Foreskin fibroblast (primary cell): ENCODE measurements at places on chromosomes 5 and 9.

- peak; percentile 97 for DNase-seq
Measured at GRCh38 chr9:120402741-120403542, 177.0 kb downstream of the CDK5RAP2 start.

- no peak for DNase-seq
Measured at GRCh38 chr9:89666950-89667349, 62.1 kb downstream of the GADD45G start.

- no peak for DNase-seq
Measured at GRCh38 chr5:129601576-129601975, 141.5 kb downstream of the ADAMTS19 start.

GRCh38 chr5:125326150-125326510 lies 579.7 kb upstream of the ZNF608 start:
- DNase-seq, result peak; percentile 95

- DNase-seq, result no peak
Measured at GRCh38 chr5:82019342-82020138, 47.7 kb downstream of the ATG10 start.

DNA sequence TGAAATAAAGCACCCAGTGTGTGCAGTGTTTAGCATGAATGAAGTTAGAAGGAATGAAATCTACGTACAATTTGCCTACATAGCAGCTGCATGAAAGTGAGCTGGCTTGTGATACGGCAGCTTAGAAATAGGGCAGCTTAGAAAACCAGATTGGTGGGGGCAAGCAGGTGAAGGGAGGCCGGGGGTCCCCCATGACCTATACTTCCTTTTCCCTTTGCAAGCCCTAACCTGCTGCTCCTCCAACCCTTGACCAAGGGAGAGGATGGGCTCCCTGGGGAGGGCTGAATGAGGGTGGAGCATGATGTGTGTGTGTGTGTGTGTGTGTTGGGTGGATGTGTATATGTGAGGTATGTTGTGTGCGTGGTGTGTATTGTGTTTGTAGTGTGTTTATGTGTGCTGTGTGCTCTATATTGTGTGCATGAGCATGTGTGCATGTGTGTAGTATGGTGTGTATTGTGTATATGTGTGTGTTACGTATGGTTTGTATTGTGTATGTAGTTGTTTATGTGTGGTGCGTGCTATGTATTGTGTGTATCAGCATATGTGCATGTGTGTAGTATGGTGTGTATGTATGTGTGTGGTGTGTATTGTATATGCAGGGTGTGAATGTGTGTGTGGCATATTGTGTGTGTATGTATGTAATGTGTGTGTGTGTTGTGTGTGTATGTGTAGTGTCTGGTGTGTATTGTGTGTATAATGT lies 72.1 kb downstream of the TENT4A start:
- no peak for DNase-seq

- no peak for DNase-seq
Measured at GRCh38 chr9:134492721-134493460, 148.7 kb upstream of the COL5A1 start.

DNA sequence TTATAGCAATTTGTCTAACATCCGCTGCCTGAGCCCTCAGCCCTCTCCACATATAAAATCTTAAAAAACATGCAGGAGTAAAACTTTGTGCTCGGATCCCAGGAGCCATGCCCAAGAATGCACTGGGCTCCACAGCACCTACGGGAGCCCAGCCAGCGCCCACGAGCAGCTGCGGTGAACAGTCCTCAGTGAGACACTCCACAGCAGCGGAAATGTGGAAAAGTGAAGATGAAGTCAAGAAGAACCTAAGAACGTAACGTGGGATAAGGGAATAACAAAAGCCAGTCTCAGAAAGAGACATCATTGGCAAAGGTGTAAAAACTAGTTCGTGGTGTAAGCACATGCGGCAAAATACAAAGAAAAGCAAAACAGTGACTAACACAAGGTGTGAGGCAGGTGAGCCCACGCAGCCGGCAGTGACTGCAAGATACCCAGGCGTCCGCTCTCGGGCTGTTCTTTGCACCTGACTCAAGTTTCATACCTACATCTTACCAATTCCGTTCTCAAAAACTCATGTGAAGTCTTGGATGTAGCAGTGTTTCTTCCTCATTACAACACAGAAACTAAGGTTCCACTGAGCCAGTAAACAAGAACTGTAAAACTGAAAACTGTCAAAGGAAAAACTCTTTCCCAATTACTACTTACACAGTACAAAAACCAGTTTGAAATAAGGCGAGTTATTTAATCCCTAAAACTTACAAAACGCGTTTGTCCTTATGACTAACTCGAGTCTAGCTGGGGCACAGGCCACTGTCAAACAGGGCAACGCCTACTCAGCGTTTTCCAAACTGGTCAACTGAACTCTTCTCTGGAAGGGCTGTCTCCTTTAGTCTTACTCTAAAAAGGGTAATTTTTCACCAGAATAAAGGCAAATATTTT lies 1.7 kb downstream of the CAMSAP1 start:
- peak; percentile 41 for DNase-seq

- DNase-seq, result no peak
Measured at GRCh38 chr5:29193972-29194371, 1999.5 kb upstream of the CDH6 start.

DNA sequence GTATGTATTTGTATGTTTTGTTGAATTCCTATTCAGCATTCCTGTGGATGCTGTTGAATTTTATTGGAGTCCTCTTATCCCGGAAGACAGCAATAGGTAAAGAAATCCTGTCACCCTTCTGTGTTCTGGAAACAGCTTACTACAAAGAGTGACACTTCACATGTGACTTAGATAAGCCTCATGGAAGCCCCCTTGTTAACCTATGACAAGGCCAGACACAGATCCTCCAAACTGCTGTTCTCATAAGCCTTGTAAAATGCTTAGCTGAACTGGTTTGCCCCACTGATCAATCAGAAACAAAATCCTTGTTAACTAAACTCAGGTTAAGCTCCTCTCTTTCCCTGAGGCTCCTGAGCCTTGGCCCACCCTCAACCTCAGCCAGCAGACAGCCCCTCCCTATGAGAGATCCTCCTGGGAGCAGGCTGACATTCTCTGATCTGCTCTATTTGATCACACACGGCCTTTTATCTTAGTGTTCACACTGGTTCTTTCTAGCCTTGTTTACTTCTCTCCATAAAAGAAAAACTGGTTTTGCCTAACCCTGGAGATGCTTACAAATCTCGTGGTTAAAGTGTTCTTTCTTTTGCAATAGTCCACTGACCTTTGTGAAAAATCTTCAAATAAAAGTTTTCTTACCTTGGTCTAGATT lies 29.4 kb upstream of the ATP6V1G1 start:
- DNase-seq, result no peak

GRCh38 chr9:23768861-23769260 lies 57.2 kb downstream of the ELAVL2 start:
- no peak for DNase-seq

DNA sequence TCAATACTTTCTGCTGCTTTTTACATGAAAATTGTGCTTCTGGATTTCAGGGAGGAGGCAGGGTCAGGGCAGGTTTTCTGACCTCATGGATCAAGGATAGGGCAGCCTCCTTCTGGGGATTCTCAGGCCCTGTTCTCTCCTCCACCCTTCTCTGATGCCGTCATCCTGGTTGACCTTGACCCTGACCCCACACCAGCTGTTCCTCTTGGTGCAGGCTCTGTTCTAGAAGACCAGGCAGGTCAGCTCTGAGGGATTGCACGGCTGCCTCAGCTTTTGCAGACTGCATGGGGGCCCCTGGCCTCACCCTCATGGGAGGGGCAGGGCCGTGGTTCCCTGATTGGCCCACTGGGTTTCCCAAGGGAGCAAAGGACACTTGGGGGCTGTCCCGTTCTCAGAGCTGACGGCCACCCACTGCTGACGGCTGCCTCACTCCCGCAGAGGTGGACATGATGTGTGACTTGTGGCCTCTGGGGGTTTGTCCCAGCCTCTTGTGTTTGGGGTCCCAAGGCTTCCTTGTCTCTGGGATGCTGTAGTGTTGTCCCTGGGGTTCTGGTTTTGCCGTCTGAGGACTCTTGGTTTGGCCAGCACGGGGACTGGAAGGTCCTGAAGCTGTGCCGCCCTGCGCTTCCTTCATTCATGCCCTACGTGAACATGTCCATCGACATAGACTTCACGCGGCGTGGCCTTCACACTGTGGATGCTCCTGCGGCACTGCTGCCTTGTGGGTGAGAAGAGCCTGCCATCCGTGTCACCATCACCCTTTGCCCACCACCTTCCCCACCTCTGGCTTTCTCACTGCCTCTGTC lies 34.5 kb downstream of the CEP72 start:
- DNase-seq, result no peak

DNA sequence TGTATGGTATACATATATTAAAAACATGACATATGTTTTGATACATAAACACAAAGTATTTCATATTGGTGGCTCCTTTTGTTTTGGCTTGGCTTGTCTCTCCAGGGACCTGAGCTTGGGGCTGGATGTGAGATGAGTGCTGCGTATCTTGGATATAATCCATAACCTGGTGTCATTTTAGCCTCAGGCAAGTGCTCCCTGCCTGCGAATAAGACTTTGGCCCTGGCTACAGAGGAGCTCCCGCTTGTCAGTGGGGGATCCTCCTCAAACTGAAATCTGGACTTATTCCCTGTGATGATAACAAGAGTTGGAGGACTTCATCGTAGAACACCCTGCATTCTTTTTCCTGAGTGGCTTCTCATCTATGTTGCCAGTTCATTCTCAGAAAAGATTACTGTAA lies 341.7 kb upstream of the CLINT1 start:
- DNase-seq, result no peak

DNA sequence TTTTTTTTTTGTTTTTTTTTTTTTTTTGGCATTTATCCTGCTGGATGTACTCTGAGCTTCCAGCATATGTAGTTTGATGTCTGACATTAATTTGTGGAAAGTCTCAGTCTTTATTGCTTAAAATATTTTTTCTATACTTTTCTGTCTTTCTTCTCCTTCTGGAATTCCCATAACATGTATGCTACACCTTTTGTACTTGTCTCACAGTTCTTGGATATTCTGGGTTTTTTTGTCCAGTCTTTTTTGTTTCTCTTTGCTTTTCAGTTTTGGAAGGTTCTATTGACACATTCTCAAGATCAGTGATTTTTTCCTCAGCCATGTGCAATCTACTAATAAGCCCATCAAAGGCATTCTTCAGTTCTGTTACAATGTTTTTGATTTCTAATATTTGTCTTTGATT lies 19.4 kb upstream of the RFK start:
- no peak for DNase-seq

GRCh38 chr5:79330071-79330470 lies 94.1 kb downstream of the JMY start:
- peak; percentile 72 for DNase-seq

GRCh38 chr9:110101531-110102161 lies 106.3 kb downstream of the C9orf152 start:
- DNase-seq, result peak; percentile 58

GRCh38 chr5:3424946-3425345 lies 170.7 kb upstream of the IRX1 start:
- no peak for DNase-seq

GRCh38 chr5:35853631-35854030 lies 3.1 kb upstream of the IL7R start:
- no peak for DNase-seq

GRCh38 chr9:78940121-78940855 lies 631.5 kb upstream of the TLE4 start:
- DNase-seq, result no peak

GRCh38 chr9:99663297-99663696 lies 158.4 kb upstream of the NR4A3 start:
- no peak for DNase-seq

- no peak for DNase-seq
Measured at GRCh38 chr5:170302653-170303501, 5.3 kb upstream of the LCP2 start.

DNA sequence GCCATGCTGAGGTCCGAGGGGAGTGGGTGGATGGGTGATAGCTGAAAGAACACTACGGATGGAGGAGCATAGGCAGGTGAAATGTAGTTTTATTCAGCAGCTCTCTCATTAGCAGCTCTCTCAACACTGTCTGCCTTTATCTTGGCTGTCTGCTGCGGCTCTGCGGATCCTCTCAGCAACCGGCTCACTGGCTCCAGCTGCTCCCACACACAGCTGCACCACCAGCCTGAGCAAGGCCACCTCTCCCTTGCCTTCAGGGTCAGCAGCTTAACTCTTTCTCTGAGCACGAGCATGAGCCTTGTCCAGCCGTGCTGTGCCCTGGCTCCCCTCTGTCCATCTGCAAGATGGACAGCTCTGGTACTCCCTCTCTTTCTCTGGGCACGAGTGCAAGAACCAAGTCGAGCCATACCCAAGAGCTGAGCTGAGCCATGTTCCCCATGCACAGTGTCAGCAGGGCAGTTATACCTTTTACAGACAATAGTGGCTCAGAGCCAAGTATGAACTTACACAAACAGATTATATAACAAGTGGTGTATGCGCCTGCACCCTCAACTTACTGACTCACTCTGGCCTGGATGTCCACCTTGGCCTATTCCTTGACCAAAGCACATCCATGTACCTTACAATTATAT lies 108.5 kb downstream of the MACIR start:
- DNase-seq, result no peak

DNA sequence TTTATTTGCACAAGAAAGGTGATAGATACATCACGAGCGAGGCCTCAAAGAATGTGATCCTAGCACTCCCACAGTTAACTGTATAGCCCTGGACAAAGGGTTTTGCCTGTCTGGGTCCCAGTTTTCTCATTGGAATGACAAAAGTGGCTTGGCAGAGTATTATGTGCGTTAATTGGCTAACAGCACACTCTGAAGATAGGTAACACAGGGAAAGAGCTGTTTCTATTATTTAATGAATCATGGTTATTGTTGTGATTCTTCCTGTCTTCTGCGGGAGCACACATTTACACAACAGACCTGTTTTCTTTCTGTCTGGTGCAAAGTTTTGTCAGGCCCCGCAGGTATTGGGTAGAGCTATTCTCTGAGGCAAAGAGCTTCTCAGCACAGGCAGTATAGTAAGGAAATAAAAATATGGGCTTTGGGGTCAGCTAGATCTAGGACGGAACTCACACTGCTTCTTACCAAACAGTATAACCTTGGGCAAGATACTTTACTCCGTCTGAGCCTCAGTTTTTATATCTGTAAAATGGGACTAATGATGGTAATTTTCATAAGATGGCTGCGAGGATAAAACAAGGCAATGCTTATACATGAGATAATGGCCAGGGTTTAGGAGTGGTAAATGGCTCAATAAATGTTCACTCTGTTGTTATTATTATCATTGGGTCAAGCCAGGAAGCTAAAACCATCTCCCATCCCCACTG lies 78.9 kb downstream of the PLAC8L1 start:
- DNase-seq, result no peak

- no peak for DNase-seq
Measured at GRCh38 chr9:88978034-88978433, 13.2 kb upstream of the S1PR3 start.
